Natural killer cell (primary cell): ENCODE measurements at places on chromosomes 3 and 15. TPM values are rescaled to one million over a fixed set of nuclear protein-coding genes. Genes with fewer than 3 reads are reported as not detected.

Gene TSEN2
- total RNA-seq: 5.7 TPM

Gene SPINT1
- 1.7 TPM for total RNA-seq

Gene CPLX3
- total RNA-seq: 0.93 TPM

Gene ZNF502
- total RNA-seq: 4.4 TPM

Gene TMEM212
- total RNA-seq: not detected

Gene GOLGA8O
- total RNA-seq: 72.6 TPM

Gene MUSTN1
- total RNA-seq: 7.7 TPM

Gene IL5RA
- total RNA-seq: not detected

DNA sequence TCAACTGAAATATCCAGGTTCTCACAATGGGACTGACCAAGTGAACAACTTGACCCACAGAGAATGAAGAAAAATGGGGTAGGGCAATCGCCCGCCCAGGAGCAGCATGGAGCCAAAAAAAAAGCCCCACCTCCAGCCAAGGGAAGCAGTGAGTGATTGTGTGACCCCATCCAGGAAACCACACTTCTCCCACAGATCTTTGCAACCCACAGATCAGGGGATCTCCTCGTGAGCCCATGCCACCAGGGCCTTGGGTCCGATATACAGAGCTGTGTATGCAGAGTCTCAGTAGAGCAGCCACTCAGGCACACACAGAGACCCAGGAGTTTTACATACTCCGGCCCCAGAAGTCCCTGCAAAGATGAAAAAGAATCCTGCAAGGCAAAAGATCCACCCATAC is 35.7 kb downstream of the PYGO1 start:
- no peak overlapping the region for H3K4me3 ChIP-seq
- H3K36me3 ChIP-seq: no peaks in the 10 kb centered on the region
- no peak for DNase-seq
- no peaks in the 10 kb centered on the region for H3K4me1 ChIP-seq
- H3K27ac ChIP-seq: no peak overlapping the region

DNA sequence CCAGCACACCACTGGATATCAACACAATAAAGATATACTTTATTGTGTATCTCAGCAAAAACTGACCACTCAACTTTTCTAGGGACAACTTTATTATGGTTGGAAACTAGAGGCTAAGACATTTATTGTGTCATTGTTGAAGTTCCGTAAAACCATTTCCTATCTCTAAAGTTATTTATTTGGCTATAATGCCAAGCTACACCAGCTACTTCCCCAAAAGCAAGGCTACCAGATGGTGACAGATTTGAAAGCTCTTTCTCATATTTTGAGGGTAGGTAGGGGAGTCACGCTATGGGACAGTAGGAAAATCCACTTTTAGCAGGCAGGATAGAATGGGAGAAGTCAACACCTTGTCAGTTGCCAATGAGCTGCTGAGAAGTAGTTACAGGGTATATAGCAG is 834.6 kb upstream of the CFAP20DC start:
- H3K4me1 ChIP-seq: peaks cover 13% of the 10 kb centered on the region
- H3K27me3 ChIP-seq: no peaks in the 10 kb centered on the region
- DNase-seq: no peak
- H3K27ac ChIP-seq: no peak overlapping the region

- H3K36me3 ChIP-seq: no peaks in the 10 kb centered on the region
- no peak for DNase-seq
- H3K4me3 ChIP-seq: no peak overlapping the region
- H3K4me1 ChIP-seq: no peaks in the 10 kb centered on the region
- no peak overlapping the region for H3K27ac ChIP-seq
Observed at GRCh38 chr15:33720952-33721351, 247.3 kb upstream of the CHRM5 start.

- peaks cover under 1% of the 10 kb centered on the region for H3K4me1 ChIP-seq
- H3K27ac ChIP-seq: no peak overlapping the region
- no peak for DNase-seq
Observed at GRCh38 chr3:138374573-138375134, 26.3 kb downstream of the MRAS start.

- H3K4me1 ChIP-seq: peaks cover 11% of the 10 kb centered on the region
- H3K36me3 ChIP-seq: peaks cover 58% of the 10 kb centered on the region
- no peaks in the 10 kb centered on the region for H3K27me3 ChIP-seq
- H3K27ac ChIP-seq: no peak overlapping the region
- H3K4me3 ChIP-seq: no peak overlapping the region
Observed at GRCh38 chr3:184140436-184140835, 5.3 kb downstream of the EIF2B5 start.

DNA sequence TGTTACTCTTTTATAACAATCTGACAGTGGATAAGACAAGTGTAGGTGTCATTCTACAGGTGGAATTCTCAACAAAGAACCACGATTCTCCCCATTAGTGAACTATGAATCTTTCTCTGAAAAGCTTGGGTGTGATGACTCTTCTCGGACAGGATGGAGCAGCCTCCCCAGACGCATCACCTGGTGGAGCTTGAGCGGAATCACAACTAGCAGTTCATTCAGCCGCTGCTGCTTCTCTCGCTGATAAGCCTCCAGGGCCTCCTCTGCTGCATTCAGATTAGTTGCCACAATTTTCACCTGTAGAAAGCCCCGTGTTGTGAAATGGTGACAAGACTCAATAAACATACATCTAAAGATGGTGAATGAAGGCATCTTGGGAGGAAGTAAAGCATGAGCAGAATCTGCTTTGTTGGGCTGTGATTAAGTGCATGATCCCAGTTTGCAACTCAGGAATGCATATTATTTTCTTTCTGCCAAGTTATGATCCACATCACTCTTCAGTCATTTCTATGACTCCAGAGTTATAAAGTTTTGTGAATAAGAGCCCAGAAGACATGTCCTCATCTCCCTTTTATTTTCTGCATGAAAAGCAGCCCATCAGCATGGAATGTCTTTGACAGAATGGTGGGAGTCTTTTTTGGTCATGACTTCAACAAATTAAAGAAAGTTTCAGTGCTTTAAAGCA is 93.6 kb downstream of the BOC start:
- H3K27ac ChIP-seq: no peak overlapping the region
- H3K27me3 ChIP-seq: no peaks in the 10 kb centered on the region
- H3K36me3 ChIP-seq: no peaks in the 10 kb centered on the region
- no peaks in the 10 kb centered on the region for H3K4me1 ChIP-seq
- DNase-seq: no peak

GRCh38 chr15:87959080-87959479 is 297.5 kb downstream of the NTRK3 start:
- no peaks in the 10 kb centered on the region for H3K4me1 ChIP-seq
- H3K27me3 ChIP-seq: no peaks in the 10 kb centered on the region
- H3K4me3 ChIP-seq: no peak overlapping the region
- no peak overlapping the region for H3K27ac ChIP-seq

DNA sequence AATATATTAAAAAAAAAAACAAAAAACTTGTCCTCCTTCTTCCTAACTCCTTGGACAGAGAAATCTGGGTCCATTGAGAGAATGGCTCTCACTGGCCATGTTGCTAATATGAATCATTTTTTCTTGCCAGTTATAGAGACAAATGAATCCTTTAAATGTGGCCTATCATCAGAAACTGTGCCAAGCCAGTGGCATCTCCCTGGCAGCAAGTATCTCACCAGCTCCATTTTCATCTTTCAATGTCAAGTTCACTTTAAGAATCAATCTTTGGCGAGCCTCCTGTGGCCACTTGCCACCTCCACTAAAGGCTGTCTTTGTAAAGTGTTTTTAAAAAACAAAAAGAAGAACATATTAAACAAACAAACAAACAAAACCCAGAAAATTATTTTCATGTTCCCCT is 202.5 kb downstream of the TUSC7 start:
- H3K4me3 ChIP-seq: no peak overlapping the region
- DNase-seq: no peak
- no peaks in the 10 kb centered on the region for H3K36me3 ChIP-seq
- H3K27ac ChIP-seq: no peak overlapping the region
- H3K4me1 ChIP-seq: no peaks in the 10 kb centered on the region

DNA sequence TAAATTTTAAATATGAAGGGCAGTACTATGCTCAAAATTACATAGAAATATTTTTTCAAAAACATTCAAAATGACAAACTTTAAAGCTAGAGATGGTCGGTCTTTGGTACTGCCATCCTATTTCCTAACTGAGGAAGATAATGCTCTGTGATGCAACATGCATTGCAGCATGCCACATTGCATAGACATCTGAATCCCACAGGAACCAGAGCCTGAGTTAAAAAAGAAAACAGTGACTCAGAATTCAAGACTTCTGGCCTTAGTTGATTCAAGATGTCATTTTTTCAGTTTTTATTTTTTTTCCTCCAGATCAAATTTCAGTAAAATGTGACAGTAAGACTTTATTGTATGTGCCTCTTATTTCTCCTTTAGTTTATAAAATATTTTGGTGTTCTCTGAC is 33.1 kb downstream of the TP63 start:
- no peaks in the 10 kb centered on the region for H3K36me3 ChIP-seq
- DNase-seq: no peak
- H3K27ac ChIP-seq: no peak overlapping the region

DNA sequence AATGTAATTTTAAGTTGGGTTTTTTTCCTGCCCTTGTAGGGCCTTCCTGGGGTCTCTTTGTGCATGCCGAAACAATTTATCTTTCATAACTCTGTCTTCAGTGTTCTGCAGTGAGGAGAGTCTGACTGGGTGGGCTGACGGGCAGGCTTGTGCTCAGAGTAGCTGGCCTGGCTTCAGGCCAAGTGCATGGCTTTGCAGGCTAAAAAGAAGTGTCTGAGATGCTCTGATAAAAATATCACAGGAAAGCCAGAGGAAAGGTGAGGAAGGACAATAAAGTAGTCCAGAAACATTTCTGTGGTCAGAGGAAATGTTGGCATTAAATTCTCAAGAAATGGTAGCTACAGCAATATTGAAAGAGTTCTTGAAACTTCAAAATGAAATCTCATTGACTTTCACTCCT is 25.5 kb downstream of the ST3GAL6 start:
- H3K36me3 ChIP-seq: no peaks in the 10 kb centered on the region
- H3K27ac ChIP-seq: no peak overlapping the region
- no peaks in the 10 kb centered on the region for H3K4me1 ChIP-seq
- DNase-seq: no peak
- no peak overlapping the region for H3K4me3 ChIP-seq
- no peaks in the 10 kb centered on the region for H3K27me3 ChIP-seq

DNA sequence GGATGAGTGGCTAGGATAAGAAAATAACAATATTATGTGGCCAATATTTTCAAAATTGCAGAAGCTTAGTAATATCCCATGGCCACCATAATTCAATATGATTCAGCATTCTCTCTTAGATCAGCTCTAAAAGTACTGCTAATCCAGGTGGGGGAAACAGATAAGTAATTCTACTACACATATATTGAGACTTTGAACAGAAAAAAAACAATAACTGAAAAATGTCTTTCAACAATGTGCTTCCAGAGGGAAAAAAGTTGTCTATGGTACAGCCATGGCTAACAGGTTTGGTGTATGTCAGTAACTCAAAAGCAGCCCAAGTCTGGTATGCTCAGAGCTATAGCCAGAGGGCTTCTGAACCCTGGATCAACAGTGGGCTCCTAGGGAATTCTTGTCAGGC is 42.4 kb upstream of the PPIB start:
- DNase-seq: no peak
- H3K36me3 ChIP-seq: peaks cover 25% of the 10 kb centered on the region
- no peaks in the 10 kb centered on the region for H3K27me3 ChIP-seq
- no peak overlapping the region for H3K27ac ChIP-seq
- no peaks in the 10 kb centered on the region for H3K4me1 ChIP-seq

- no peak overlapping the region for H3K27ac ChIP-seq
- no peaks in the 10 kb centered on the region for H3K4me1 ChIP-seq
- no peaks in the 10 kb centered on the region for H3K27me3 ChIP-seq
- DNase-seq: no peak
- no peaks in the 10 kb centered on the region for H3K36me3 ChIP-seq
Observed at GRCh38 chr15:100099976-100100375, 241.8 kb downstream of the ADAMTS17 start.

DNA sequence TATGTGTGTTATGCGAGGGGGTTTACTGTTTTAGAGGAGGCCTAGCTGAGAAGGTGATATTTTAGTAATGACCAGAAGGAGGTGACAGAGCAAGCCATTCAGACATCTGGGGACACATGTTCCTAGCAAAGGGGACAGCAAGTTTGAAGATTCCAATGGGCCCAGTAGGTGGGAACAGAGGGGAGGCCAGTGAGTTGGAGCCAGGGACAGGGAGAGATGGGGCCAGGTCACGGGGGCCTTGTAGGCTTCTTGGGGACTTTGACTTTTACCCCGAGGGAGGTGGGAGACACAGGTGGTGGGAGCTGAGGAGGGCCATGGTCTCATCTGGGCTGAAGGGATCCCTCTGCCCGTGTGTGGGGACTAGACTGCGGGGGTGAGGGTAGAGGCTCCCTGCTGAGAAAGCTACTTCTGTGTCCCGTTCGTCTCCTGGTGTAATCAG is 72.5 kb downstream of the MGLL start:
- DNase-seq: no peak
- H3K27me3 ChIP-seq: no peaks in the 10 kb centered on the region
- no peak overlapping the region for H3K27ac ChIP-seq
- peaks cover 12% of the 10 kb centered on the region for H3K4me1 ChIP-seq

- H3K27me3 ChIP-seq: peaks cover 4% of the 10 kb centered on the region
- H3K4me3 ChIP-seq: no peak overlapping the region
- no peak for DNase-seq
- H3K27ac ChIP-seq: no peak overlapping the region
Observed at GRCh38 chr15:71526060-71526820, 284.1 kb upstream of the NR2E3 start.

DNA sequence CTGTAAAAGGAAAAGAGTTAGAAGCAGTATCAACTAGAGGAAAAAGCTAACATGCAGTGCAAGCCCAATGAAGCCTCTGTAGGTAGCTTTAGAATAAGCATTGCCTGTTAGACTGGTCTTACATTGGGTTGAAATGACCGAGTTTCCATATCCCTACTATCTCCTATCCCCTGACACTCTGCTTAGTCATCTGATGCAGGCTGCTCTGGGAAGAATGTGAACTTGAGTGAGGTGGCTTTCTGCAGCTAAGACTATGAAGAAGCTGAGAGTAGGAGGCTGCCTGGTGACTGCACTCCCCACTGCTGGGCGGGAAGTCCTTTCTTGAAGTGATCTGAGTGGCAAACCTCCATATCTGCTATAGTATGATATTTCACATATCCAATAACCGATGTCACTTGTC is 64.7 kb downstream of the OXSM start:
- no peaks in the 10 kb centered on the region for H3K4me1 ChIP-seq
- H3K27me3 ChIP-seq: no peaks in the 10 kb centered on the region
- no peak overlapping the region for H3K27ac ChIP-seq
- DNase-seq: no peak
